ACHN (cell line): ENCODE measurements at places on chromosomes 7 and 10.

GRCh38 chr10:112792487-112793201 lies 157.4 kb upstream of the TCF7L2 start:
- DNase-seq, result no peak

- no peak for DNase-seq
These were observed 83.0 kb downstream of the EEPD1 start for GRCh38 chr7:36236073-36236472.

GRCh38 chr7:27096768-27097514 lies 1.1 kb upstream of the HOXA1 start:
- DNase-seq, result peak; percentile 70

GRCh38 chr10:30284865-30285594 lies 64.0 kb downstream of the MTPAP start:
- peak; percentile 15 for DNase-seq

GRCh38 chr7:98802781-98803110 lies 67.1 kb downstream of the TMEM130 start:
- no peak for DNase-seq

- DNase-seq, result no peak
These were observed 503 bp downstream of the CROT start for GRCh38 chr7:87345962-87346371.

- no peak for DNase-seq
These were observed 3.6 kb downstream of the ZNF438 start for GRCh38 chr10:31028081-31028480.

DNA sequence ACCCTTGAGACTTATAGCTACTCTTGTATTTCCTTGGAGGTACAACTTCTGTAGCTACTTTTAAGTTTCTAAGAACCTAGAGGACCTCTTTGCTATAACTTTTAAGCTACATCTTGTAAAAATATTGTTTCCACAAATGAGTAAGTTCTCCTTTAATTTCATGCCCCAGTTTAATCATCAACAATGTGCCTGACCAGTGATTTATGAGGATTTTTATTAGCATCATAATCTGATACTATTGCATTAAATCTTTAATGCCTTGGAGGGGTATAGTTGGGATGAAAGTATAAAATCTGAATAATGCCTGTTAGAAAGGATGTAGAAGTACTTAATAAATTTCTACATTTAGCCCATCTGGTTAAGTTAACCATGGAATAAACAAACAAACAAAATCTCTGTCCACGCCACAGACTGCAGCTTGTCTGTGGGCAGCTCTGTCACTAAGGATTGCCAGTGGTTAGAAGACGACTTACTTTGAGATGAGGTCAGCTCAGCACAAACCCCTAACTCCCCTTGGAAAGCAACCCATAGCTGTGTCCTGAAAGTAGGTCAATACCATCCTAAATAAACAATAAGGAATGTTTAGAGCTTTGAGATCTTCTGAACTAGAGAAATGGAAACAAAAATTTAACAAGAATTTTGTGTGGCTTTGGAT lies 18.3 kb downstream of the UBE2D1 start:
- no peak for DNase-seq

GRCh38 chr10:13938950-13939349 lies 352.2 kb downstream of the PRPF18 start:
- no peak for DNase-seq

DNA sequence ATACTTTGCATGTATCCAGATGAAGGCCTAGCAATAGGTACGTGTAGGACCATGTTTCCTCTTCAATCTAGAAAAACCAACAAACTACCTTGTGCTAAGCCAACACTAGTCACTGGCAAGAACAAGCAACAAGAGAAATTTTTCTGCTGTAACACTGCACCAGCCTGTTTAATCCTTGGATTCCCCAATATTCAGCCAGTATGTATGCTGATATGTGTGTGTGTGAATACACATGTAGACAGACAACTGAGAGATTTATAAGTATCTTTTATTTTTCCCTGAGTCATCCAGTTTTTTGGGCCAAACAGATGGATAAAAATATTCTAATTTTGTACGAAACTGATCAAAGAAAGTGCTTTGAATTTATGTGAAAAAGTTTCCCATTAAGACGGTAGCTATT lies 26.2 kb downstream of the GLI3 start:
- no peak for DNase-seq

DNA sequence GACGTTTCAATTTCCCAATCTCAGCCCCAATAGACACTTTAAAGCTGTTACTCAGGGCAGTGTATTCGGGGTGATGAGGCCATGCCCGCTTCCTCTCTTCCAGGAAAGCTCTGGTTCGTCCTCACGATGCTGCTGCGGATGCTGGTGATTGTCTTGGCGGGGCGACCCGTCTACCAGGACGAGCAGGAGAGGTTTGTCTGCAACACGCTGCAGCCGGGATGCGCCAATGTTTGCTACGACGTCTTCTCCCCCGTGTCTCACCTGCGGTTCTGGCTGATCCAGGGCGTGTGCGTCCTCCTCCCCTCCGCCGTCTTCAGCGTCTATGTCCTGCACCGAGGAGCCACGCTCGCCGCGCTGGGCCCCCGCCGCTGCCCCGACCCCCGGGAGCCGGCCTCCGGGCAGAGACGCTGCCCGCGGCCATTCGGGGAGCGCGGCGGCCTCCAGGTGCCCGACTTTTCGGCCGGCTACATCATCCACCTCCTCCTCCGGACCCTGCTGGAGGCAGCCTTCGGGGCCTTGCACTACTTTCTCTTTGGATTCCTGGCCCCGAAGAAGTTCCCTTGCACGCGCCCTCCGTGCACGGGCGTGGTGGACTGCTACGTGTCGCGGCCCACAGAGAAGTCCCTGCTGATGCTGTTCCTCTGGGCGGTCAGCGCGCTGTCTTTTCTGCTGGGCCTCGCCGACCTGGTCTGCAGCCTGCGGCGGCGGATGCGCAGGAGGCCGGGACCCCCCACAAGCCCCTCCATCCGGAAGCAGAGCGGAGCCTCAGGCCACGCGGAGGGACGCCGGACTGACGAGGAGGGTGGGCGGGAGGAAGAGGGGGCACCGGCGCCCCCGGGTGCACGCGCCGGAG lies 2.6 kb downstream of the GJD4 start:
- no peak for DNase-seq

DNA sequence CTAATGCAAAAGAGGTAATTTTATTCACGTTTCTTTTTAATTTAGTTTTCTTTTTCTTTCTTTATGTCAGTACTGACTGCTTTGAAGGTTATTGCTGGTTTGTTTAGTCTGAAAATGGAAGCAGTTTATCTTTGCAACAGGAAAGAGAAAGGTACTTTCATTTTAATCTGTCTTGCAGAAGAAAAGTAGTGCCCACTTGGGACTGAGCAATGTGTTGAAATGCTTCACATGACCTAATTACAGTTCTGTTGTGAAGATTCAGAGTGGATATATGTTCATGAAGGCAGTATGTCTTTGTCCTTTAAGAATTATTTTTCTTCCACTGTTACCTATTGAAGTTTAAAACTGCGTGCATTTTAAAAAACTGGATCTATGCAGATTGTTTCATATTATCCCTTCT lies 80.1 kb downstream of the ANKIB1 start:
- no peak for DNase-seq

DNA sequence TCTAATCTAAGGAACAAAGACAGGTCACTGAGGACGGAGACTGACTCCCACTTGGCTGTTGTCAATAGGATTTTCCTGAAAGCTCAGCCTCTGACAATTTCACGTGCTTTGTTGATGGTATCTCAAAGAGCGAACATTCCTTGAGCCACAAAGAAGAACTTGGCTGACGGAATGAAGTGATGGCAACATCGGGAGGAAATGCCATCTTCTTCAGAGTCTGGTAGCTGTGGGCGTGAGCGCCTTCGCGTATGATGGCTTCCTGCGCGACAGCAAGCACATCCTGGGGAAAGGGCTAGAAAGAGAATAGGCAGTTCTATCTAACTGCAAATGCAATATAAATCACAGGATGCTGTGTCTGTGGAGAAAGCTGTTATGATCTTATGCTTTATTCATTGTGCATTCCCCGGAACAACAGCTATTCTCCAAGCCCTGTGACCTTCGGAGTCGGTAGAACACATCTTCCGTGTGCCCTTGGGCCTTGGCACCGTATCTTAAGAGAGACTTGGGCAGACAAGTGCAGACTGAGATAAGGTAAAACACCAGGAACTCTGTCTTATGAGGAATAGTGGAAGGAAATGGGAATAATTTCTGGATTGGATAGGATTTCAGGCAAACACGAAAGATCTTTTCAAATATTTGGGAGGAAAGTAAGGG lies 19.6 kb upstream of the GTPBP4 start:
- no peak for DNase-seq

GRCh38 chr7:37220664-37221063 lies 228.0 kb downstream of the ELMO1 start:
- no peak for DNase-seq

DNA sequence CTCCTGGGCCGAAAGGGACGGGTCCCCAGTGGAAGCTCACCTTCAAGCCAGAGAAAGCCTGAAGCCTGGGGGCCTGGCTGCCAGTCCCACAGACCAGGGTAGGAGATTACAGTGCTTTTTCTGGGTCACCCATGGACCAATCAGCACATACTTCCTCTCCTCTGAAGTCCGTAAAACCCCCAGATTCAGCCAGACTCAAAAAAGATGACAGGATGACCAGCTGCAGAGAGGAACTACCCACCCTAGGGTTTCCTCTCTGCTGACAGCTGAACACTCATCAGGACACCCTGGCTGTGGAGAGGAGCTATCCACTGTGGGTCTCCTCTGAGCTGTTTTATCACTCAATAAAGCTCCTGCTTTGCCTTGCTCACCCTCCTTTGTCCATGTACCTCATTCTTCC lies 78.0 kb downstream of the SAMD9 start:
- no peak for DNase-seq

DNA sequence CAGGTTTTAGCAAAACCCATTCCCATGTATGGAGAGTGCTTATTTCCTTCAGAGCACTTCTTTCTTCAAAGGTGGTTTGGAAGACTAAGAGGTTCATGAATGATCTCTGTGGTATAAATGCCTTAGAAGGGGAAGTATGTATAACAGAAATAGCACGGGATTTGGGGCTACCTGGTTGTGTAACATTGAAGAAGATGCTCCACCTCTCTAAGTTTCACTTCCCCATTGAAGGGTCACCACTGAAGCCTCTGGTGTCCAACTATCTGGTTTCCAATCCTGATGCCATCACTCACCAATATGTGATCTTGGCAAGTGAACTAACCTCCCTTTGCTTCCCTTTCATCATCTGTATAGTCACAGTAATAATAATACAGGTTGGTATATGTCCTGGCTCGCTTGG lies 37.2 kb downstream of the CYCS start:
- DNase-seq, result no peak

DNA sequence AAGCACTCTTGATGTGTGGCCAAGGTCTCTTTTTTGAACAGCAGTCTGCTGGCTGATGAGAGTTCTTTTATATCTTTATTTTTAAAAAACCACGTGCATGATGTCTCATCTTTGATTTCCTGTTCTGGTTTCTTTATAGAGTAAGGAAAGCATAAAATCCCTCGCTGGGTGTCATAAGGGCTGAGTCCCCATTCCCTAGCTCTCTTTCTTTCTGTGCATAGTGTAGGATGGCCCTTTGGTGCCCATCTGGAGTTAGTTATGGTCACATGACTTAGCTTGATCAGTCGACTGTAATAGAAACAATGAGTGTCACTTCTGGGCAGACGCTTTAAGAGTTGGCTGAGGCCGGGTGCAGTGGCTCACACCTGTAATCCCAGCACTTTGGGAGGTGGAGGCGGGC lies 38.5 kb downstream of the GHRHR start:
- DNase-seq, result no peak
